ENCODE measurements at places on chromosomes 2 and 18.
A peak's percentile ranks its signal among the peaks of the same experiment; 100 is the strongest.

- DNase-seq = no peak
Observed at GRCh38 chr2:171279983-171280790, 119.5 kb upstream of the TLK1 start.

DNA sequence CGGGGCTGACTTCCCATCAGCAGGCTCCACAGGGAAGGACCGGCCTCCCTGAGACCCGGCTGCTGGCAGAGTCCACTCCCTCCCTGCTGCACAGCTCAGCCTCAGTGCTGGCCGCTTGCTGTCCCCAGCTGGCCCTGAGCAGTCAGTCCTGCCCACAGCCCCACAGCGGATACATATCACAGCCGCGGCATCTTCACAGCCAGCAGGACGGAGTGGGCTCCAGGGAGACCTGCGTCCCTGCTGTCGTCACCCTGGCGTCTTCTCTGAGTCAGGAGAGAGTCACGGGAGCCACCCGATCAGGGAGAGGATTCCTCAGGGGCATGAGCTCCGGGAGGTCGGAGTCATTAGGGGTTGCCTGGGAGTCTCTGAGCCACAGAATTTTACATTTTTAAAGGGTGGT, 13.1 kb upstream of the SNTG2 start:
- DNase-seq = peak; percentile 65

GRCh38 chr2:168525020-168525419, 68.9 kb downstream of the CERS6 start:
- no peak for DNase-seq

DNA sequence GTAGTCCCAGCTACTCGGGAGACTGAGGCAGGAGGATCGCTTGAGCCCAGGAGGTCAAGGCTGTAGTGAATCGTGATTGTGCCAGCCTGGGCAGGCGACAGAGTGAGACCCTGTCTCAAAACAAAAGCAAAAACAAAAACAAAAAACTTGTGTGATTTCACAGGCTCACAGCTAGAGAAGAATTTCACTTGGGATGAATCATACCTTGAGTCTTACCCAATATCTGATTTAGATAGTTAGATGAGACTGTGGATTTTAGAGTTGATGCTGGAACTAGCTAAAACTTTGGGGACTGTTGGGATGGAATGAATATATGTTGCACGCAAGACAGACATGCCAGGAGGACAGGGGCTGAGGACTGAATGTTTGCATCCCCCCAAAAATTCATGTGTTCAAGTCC, 4.4 kb downstream of the ANKRD29 start:
- no peak for DNase-seq

GRCh38 chr2:103346780-103347179, 584.9 kb downstream of the TMEM182 start:
- DNase-seq = no peak

- no peak for DNase-seq
Observed at GRCh38 chr18:35073186-35074105, 32.2 kb downstream of the MAPRE2 start.
